IPS DF 6.9 (cell line): ENCODE measurements at places on chromosomes 12 and 14.

- H3K36me3 ChIP-seq: no peaks in the 10 kb centered on the region
- H3K27ac ChIP-seq: no peak overlapping the region
- no peaks in the 10 kb centered on the region for H3K4me1 ChIP-seq
- no peaks in the 10 kb centered on the region for H3K27me3 ChIP-seq
Observed at GRCh38 chr12:125512541-125513298, 447.5 kb downstream of the AACS start.

GRCh38 chr12:52266514-52266913 lies 7.9 kb upstream of the KRT86 start:
- no peak overlapping the region for H3K4me3 ChIP-seq
- H3K4me1 ChIP-seq: no peaks in the 10 kb centered on the region
- H3K27ac ChIP-seq: no peak overlapping the region
- H3K36me3 ChIP-seq: no peaks in the 10 kb centered on the region
- no peaks in the 10 kb centered on the region for H3K27me3 ChIP-seq
- no peak for DNase-seq

DNA sequence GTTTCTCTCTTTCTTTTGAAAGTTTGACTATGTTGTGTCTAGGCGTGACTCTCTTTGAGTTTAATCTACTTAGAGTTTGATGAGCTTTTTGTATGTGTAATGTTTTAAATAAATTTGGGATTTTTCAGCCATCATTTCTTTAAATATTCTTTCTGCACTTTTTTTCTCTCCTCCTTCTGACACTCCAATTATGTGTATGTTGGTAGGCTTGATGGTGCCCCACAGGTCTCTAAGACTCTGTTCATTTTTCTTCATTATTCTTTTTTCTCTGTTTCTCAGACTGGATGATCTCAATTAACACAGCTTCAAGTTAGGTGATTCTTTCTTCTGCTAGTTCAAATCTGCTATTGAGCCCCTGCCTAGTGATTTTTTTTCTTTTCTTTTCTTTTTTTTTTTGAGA lies 14.5 kb upstream of the CCND2 start:
- no peaks in the 10 kb centered on the region for H3K36me3 ChIP-seq
- H3K27ac ChIP-seq: no peak overlapping the region

GRCh38 chr12:9869307-9870161 lies at the start of gene CLEC2B:
Gene CLEC2B, minus strand, starts transcription at chr12:9869354.
- no peak for DNase-seq
- H3K4me3 ChIP-seq: no peak within 1 kb of the TSS
- H3K4me1 ChIP-seq: no peaks in the 10 kb centered on the region
- H3K27me3 ChIP-seq: no peaks in the 10 kb centered on the region

- H3K27ac ChIP-seq: no peak overlapping the region
- H3K27me3 ChIP-seq: no peaks in the 10 kb centered on the region
- no peaks in the 10 kb centered on the region for H3K4me1 ChIP-seq
- H3K4me3 ChIP-seq: no peak overlapping the region
- H3K36me3 ChIP-seq: no peaks in the 10 kb centered on the region
Observed at GRCh38 chr14:60051721-60052221, 40.0 kb upstream of the PCNX4 start.

GRCh38 chr14:24078146-24078545 lies 6.8 kb downstream of the CPNE6 start:
- no peak overlapping the region for H3K4me3 ChIP-seq
- no peaks in the 10 kb centered on the region for H3K27me3 ChIP-seq
- peaks cover 7% of the 10 kb centered on the region; the same call in 1 of the 2 replicates for H3K4me1 ChIP-seq

GRCh38 chr12:130707571-130707891 lies 8.6 kb downstream of the RIMBP2 start:
- H3K36me3 ChIP-seq: no peaks in the 10 kb centered on the region
- H3K27ac ChIP-seq: no peak overlapping the region
- no peak for DNase-seq
- H3K27me3 ChIP-seq: no peaks in the 10 kb centered on the region
- no peak overlapping the region for H3K4me3 ChIP-seq

- no peak overlapping the region for H3K27ac ChIP-seq
- H3K36me3 ChIP-seq: no peaks in the 10 kb centered on the region; the same call in 1 of the 2 replicates
- H3K4me3 ChIP-seq: no peak overlapping the region
- H3K27me3 ChIP-seq: no peaks in the 10 kb centered on the region
- DNase-seq: no peak
Observed at GRCh38 chr12:111322336-111323250, 46.3 kb downstream of the PHETA1 start.

DNA sequence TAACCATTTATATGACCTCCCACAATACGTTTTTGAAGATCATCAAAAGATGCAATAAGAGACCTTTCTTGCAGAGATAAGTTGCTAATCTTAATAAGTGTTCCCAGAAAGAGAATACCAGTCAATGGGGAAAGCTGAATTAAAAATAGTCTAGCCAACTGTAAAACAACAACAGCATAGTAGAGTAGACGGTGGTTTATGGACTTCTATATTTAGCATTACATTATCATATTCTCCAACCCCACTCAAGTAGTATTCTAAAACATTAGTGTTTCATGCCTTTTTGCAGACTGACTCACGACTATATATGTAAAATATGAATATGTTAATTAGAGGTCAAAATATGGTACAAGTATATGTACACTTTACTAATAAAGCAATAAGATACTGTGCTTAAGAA lies 218.9 kb downstream of the MED13L start:
- no peak overlapping the region for H3K27ac ChIP-seq
- no peak for DNase-seq
- no peak overlapping the region for H3K4me3 ChIP-seq
- no peaks in the 10 kb centered on the region for H3K36me3 ChIP-seq
- no peaks in the 10 kb centered on the region for H3K27me3 ChIP-seq

DNA sequence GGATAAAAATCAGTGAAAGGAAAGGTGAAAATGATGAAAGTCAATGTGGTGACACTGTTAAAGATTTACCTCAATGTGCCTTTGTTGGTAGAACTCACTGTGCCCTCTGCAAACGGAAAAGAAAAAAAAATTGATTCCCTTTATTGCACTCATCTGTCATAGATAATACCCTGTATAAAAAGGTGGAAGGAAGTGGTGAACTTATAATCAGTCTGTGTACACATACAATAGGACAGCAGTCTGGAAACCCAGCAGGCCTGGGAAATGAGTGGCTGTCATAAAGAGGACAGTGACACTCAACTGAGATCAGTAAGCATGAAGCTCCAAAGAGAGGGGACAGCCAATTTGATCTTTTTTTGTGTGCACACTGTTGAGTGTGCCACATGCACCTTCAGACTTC lies 364.7 kb downstream of the NOVA1 start:
- no peak for DNase-seq
- H3K27ac ChIP-seq: no peak overlapping the region
- H3K27me3 ChIP-seq: no peaks in the 10 kb centered on the region
- H3K4me1 ChIP-seq: no peaks in the 10 kb centered on the region
